ENCODE measurements at places on chromosomes 3 and 15. TPM values are rescaled to one million over a fixed set of nuclear protein-coding genes. Genes with fewer than 3 reads are reported as not detected.

DNA sequence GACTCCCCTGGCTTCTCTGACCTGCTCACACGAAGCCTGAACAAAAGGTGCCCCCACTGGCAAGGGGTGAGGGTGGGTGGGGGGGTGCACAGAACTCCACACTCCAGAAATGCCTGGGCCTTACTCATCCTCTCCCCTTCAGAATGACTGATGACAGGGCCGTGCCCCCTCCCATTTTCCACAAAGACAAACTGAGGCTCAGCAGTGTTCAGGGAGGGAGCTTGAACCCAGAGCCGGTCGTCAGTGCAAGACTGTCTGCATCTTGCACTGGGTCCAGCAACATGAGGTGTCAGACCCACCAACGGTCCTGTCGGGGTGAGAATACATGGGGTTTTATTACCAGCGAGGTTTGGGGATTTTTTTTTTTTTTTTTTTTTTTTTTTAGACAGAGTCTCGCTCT is 15.3 kb downstream of the IGDCC3 start:
- no peak for DNase-seq

Gene CMTM7
- 19.0 TPM for total RNA-seq

Gene SIDT1
- 0.13 TPM for total RNA-seq

DNA sequence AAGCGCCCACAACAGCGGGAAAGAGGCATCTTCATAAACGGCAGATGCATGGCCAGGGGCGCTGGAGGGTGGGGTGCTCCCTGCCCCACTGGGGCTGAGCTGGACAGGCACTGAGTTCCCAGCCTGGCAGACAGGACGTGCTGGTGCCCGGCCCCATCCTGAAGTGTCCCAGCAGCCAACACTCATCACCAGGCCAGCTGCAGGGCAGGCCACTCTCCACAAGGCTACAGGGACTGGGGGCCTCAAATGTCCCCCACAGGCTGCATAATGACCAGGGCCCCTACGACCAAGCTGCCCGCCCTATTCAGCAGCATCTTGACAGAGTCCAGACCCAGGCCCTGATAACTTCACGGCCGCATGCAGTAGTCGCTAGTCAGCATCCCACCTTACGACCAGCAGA is 124.1 kb upstream of the IQSEC1 start:
- DNase-seq = no peak

Gene GOLGA6L10
- 0.18 TPM for total RNA-seq

Data from SK-MEL-5 (cell line).